Natural killer cell treated with Interleukin-12 subunit alpha and Interleukin-12 subunit beta and Interleukin-15 and Interleukin-18, amount 100 ng/mL, for 72 hours (primary cell): ENCODE measurements at places on chromosomes 7 and 10.

- no peak for DNase-seq
Observed at GRCh38 chr10:79381804-79382221, 34.5 kb downstream of the PPIF start.

- DNase-seq, result no peak
Observed at GRCh38 chr7:7698930-7699329, 19.5 kb downstream of the RPA3 start.

DNA sequence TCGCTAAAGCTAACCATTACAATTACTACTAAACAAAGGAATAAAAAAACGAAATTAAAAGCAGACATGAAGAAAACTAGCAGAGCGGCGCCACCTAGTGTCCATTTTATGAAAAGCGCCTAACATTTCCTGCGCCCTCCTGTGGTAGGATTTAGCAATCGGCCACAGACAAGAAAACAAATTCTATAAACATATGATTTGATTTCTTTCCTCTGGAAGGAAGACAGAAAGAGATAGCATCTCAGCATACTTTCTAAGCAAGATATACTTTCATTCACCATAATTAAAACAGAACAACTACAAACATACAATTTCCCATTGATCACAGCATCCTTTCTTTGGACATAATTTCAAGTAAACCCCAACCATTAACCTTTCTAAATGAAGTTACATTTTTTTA lies 337.7 kb upstream of the NPVF start:
- DNase-seq, result no peak

- DNase-seq, result no peak
Observed at GRCh38 chr7:147412109-147412508, 1178.5 kb upstream of the C7orf33 start.

DNA sequence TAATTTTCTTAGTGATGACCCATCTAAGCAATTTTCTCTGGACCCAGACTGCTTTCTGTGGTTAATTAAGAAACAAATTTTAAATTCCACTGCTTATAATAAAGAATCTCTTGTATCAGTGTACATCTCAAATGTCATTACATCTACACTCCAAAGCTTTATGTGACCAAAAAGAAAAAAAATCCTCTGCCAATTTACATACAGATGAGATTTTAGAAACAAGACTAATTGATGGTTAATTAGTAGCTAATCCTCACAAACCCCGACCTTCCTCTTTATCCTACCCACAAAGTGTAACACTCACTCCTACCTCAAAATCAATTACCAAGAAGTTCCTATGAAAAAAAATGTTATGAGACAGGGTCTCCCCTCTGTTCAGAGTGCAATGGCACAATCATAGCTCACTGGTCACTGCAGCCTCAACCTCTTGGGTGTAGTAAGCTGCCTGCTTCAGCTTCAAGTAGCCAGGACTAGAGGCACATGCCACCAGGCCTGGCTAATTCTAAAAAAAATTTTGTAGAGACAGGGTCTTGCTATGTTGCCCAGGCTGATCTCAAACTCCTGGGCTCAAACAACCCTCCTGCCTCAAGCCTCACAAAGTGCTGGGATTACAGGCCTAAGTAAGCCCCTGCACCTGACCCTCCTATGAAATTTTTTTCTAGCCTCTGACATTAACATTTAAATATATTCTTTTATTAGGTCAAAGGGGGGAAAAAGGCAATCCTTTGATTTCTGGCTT lies 14.8 kb downstream of the KIF5B start:
- no peak for DNase-seq

- no peak for DNase-seq
Observed at GRCh38 chr7:98211221-98211675, at the start of gene BHLHA15. Gene BHLHA15, plus strand, starts transcription at chr7:98211439. Its CDS starts 871 bp downstream, at chr7:98212310.
